ENCODE measurements at places on chromosomes 5 and 9. TPM values are rescaled to one million over a fixed set of nuclear protein-coding genes. Genes with fewer than 3 reads are reported as not detected.
A peak's percentile ranks its signal among the peaks of the same experiment; 100 is the strongest.

GRCh38 chr5:180090098-180090768, 18.7 kb upstream of the RNF130 start:
- peak; percentile 90 for ATAC-seq

The ISL1 gene
- total RNA-seq: 21.3 TPM

The IL3 gene
- total RNA-seq: not detected

The DDX4 gene
- not detected for total RNA-seq

The LRRC19 gene
- total RNA-seq: not detected

- ATAC-seq: no peak
These were observed 43.6 kb upstream of the NEK6 start for GRCh38 chr9:124214116-124214515.

- no peak for ATAC-seq
These were observed 5.7 kb upstream of the CTSL start for GRCh38 chr9:87720173-87720572.

The RAB3C gene
- total RNA-seq: 2.7 TPM

The CDH10 gene
- not detected for total RNA-seq

DNA sequence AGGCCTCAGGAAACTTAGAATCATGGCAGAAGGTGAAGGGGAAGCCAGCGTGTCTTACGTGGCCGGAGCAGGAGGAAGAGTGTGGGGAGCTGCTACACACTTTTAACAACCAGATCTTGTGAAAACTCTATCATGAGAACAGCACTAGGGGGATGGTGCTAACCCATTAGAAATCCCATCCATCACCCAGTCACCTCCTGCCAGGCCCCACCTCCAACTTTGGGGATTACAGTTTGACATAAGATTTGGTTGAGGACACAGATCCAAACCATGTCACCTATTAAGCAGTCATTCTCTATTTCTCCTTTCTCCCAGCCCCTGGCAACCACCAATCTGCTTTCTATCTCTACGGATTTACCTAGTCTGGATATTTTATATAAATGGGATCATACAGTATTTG, 26.9 kb downstream of the PBX3 start:
- ATAC-seq: no peak

GRCh38 chr5:119321569-119322311, 34.1 kb upstream of the TNFAIP8 start:
- ATAC-seq: no peak

- ATAC-seq: no peak
These were observed 1.3 kb upstream of the HSPA4 start for GRCh38 chr5:133050521-133050920.

DNA sequence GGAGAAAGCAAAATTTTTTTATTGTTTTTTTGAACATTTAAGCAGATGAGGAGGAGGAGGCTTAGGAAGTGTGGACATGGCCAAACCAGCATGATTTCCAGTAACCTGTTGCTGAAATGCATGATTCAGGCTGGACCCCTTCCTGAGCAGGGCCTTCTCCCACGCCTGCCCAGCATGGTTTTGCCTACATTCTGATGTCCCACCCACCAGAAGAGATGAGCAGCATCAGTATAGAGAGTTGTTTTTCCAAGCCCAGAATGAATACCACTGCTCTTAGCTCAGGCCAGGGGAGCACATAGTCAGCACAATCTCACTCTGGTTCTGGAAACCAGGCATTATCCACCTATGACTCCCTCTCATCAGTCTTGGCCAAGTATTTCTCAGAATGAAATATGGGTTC, 90.1 kb downstream of the PAPPA start:
- ATAC-seq: no peak

The SPATA31A1 gene
- 0.08 TPM for total RNA-seq

GRCh38 chr9:125629446-125629845, 77.6 kb downstream of the MAPKAP1 start:
- no peak for ATAC-seq

The PIP5K1B gene
- 0.67 TPM for total RNA-seq

GRCh38 chr5:109454731-109455505, 45.1 kb upstream of the PJA2 start:
- ATAC-seq: peak; percentile 61

Data from gastroesophageal sphincter (tissue), 4 donors.